Fibroblast of skin of back (primary cell): ENCODE measurements at places on chromosomes 1 and 21.

- no peak for DNase-seq
Measured at GRCh38 chr1:194477908-194478307, 1291.5 kb upstream of the B3GALT2 start.

DNA sequence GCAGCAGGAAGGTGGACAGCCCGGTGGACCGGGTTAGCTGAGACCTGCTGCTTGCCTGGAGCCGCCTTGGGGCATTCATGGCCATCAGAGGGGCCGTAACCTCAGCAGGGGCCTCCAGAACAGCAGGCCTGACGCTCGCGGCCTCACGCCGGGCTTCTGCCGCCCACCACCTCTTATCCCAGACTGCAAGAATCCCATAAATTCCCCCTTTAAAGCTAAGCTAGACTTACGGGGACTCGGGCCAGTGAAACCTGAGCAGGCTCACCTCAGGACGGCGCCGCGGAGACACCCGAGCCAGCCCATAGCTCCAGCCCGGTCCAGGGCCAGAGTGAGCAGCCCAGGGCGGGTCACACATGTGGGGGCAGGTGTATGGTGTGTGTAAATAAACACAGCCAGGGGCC lies 132.3 kb downstream of the GLIS1 start:
- DNase-seq = no peak

DNA sequence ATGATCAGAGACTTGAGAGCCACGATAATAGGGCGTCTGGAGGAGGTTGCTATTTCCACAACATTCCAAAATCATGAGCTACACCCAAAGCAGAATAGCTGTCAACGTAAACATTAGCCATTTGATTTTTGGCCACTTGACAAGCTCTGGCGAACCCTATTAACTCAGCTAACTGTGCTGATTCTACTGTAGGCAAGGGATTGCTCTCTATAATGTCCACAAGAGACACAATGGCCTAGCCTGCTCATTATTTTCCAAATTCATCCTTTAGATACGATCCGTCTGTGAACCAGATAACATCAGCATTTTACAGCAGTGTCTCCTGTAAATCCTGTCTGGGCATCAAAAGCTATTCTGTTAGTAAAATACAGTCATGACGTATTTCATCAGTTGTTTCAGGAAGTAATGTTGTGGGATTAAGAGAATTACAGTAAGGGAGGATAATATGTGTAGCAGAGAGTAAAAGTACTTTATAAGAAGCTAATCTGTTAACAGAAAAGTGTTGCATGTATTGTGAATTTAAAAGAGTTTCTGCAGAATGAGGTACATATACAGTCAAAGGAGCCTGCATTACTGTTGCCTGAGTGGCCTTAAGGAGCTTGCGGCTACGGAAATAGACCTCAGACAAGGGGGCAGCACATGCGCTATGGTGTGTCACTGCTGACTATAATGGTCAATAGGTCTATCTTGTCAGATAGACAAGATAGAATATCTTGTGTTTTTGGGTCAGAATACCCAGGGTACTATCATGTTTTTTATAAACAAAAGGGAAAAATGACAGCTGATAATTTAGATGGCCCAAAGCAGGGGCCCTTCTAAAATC lies 44.9 kb upstream of the TINAGL1 start:
- peak; percentile 82 for DNase-seq

- DNase-seq = no peak
Measured at GRCh38 chr1:205495237-205495823, 9.1 kb upstream of the CDK18 start.

DNA sequence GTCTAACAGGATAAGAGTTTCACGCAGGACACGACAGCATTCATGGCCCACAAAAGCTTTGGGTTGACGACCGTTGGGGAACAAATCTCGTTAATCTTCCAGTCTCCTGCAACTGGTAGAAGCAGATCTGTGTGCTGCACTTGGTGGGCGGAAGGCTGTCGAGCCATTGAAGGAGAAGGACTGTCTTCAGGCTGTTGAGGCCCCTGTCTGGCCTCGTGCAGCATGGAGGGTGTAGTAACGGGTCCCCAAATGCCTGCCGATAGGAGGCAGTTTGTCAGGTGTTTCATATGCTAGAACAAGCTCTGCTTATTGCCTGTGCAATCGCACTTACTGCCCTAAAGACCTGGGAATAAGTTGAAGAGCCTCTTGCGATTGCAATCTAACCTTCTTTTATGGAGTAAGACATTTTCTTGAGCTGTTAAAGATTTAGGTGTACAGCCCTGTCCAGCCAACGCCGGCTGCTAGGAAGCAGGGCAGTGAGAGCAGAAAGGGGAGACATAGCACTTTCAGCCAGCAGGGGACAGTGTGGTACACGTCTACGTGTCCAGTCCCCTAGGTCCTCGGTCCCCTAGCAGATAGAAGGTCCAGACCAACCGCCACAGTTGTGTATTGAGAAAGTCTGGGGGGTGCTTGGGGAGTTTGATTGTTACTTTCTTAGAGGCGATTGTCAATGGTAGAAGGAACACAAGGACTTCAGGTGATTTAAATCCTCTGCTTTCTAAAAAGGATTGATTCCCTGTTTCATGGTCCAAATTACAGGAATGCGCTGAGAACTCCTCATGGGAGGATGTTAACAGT lies 102.3 kb upstream of the TMPRSS2 start:
- DNase-seq = peak; percentile 57

DNA sequence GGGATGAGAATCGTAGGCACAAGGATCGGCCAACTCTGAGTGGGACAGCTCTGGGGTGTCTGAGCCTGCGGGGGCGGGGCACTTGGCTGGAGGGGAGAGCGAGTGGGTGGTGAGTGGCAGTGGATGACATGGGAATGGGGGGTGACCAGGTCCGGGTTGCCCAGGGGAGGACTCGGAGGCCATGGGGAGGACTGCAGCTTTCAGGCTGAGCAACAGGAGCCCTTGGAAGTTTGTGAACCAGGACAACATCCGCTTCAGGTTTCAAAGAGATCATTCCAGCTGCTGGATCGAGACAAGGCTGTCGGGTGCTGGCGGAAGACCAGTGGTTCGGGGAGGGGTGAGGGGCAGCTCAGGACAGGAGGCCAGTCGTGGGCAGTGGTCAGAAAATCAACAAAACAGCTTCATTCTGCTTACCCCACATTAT lies 124.4 kb upstream of the IRF2BP2 start:
- no peak for DNase-seq

DNA sequence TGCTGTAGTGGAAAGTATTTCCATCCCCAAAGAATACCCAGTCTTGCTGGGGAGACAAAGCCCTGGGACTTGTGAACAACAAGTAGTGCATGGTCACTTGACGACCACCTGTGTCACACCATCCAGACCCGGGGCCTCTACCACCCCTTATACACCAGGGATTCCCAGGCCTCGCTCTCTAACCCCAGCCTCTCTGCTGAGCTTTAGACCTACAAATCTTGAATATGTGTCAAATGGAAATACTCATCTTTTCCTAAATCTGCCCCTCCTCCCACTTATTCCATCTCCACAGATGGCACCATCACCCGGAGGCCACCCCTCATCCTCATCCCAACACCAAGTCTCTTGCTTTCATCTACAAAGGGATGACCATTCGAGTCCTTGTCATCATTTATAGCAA lies 875 bp upstream of the RNASEL start:
- DNase-seq = no peak

GRCh38 chr1:76374086-76374485 lies 299.5 kb downstream of the ST6GALNAC3 start:
- no peak for DNase-seq

GRCh38 chr1:33296824-33297223 lies 24.1 kb downstream of the A3GALT2 start:
- DNase-seq = no peak

DNA sequence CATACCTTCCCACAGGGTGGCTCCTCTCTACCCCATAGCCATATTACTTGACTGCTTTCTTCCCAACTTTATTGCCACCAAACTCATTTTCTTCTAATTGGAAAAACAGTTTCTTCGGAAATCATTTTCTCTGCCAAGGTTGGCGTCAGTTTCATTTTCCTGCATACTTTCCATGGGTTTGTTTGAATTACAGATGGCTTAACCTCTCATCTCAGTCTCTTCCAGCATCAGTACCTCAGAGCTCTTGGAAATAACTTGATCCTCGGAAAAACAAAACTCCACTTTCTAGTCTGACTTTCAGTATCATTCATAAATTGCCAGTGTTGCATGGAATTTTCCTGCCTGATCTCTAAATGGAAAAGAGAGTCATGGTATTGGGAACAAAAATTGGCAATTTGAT lies 20.3 kb upstream of the PRDM2 start:
- no peak for DNase-seq

GRCh38 chr1:18266391-18266790 lies 158.8 kb downstream of the IGSF21 start:
- no peak for DNase-seq

GRCh38 chr1:152743371-152744145 lies 14.3 kb upstream of the KPRP start:
- no peak for DNase-seq

- no peak for DNase-seq
Measured at GRCh38 chr1:37137601-37138000, 103.3 kb upstream of the GRIK3 start.

GRCh38 chr1:79259390-79260336 lies 253.1 kb upstream of the ADGRL4 start:
- peak; percentile 54 for DNase-seq

DNA sequence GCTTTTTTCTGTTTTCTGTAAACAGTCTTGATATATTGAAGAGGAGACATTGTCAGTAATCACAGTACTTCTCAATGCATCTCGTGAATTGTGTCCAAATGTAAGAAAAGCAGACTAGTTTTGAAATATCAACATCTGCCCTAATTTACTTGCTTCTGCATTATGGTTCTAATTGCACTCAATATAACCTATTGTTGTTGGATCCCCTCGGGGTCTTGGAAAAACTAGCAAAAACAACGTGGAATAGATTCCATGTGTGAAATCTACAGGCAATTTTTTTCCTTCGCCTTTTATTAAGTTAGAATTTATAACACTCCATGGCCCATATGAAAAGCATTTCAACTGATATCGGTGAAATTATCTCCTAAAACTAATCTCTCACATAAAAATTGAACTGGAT lies 236.5 kb downstream of the TTLL7 start:
- DNase-seq = no peak

DNA sequence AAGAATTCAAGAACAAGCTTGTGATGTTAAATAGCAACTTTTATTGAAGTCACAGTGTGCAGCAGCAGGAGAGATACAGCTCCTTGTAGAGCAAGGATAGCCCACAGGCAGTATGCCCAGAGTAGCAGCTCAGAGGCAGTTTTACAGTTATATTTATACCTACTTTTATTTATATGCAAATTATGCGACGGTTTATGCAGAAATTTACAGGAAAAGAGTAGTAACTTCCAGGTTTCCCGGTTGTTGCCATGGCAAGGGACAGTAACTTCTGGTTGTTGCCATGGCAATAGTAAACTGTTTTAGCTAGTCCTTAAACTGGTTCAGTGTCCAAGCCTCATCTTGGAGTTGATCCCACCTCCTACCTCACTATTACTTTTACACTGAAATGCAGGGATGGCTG lies 344.6 kb upstream of the LYPLAL1 start:
- DNase-seq = no peak

DNA sequence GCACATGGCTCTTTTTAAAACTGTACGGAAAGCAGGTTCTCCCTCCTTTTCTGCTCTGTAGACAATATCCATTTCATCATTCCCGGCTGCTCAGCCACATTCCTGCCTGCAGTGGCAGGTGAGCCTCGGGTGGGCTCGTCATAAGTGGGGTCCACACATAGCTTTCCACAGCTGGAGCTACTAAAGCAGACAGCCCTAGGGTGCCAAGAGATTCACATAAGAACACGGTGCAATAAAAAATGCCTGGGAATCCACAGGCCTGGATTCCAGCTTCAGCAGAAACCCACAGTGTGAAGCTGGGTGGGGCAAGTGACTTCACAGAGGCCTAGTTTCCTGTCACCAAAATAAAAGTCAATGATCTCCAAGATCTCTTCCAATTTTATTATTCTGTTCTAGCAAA lies 96.4 kb downstream of the MIS18A start:
- no peak for DNase-seq

DNA sequence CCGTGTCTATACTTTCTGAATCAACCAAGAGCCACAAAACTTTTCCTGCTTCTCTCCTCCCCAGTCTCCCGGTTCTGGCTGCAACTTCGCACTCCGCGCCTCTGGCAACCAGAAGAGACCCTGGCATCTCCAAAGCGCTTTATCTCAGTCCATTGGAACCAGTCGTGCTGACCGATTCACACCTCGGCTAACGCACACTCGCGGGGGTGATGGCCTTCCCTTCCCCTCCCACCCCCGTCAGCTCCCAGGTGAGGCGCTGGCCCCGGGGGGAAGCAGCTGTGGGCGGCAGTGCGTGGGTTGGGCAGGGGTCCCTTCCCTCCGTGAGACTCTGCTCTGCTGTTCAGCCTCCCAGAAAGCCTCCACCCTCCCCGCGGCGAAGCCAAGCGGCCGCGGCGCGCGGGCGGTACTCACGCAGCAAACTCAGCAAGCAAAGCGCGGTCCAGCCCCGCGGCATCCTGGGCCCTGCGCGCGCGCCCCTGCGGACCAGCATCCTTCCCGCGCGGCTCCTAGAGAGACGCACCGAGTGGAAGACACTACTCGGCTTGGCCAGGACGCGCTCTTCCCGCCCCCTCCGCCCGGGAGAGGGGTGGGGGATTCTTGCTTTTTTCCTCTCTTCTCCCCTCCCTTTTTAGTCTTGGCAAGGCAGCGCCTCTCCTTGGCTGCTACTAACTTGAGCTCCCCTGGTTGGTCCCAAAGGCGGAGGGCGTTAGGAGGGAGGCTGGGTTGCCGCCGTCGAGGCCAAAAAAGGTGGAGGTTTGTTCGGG lies at the start of gene CD34:
Gene CD34 (minus strand): TSS at position 535 of the 764 bp plus-strand sequence. CDS start 45 bp downstream, at position 490.
- peak; percentile 17 for DNase-seq

GRCh38 chr1:165903672-165904071 lies 76.3 kb downstream of the UCK2 start:
- DNase-seq = peak; percentile 89

- peak; percentile 86 for DNase-seq
Measured at GRCh38 chr1:27405074-27405473, 12.7 kb downstream of the GPR3 start.

DNA sequence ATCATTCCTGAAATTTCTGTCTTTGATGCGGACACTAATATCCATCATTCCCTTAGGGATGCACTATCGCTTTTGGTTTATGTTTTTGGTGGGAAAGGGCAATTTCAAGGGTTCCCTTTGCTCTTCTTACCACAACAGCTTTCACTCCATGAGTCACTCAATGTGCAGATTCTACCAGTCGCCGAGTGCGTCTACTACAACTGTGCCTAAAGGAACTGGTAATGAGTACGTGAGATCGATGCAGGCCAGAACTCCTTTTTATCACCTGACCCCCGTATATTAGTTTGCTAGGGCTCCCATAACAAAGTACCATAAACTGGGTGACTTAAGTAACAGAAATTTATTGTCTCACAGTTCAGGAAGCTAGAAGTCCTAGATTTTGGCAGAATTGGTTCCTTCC lies 27.5 kb upstream of the TMEM54 start:
- no peak for DNase-seq

- DNase-seq = no peak
Measured at GRCh38 chr1:31036749-31037500, 28.6 kb downstream of the PUM1 start.
